ENCODE measurements at places on chromosomes 12 and 14.

DNA sequence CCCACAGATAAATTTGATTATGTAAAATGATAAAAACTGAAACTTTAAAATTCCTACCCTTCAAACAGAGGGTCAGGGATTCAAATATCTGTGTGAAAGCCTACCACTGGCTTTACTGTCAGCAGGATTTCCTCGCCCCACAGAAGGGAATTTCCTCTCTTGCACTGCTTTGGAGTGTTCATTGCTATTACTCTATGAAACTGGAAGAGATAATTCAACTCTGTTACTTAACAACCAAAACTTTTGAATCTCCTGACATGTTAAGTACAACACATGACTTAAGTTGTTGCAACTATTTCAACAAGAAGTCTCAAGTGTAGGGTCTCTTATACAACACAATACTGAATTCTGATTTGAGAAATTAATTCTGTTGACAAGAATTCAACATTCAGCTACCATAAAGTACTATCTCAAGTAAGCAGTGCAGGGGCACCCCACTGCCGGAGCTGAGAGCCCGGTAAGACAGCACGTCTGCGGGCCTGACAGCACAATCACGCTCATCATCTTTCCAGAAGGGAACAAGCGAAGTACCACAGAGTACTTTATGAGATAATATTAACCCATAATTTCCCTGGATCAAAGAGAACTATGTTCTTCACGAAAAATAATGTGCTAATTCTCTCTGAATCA, 22.9 kb downstream of the DICER1 start:
- DNase-seq: no peak

DNA sequence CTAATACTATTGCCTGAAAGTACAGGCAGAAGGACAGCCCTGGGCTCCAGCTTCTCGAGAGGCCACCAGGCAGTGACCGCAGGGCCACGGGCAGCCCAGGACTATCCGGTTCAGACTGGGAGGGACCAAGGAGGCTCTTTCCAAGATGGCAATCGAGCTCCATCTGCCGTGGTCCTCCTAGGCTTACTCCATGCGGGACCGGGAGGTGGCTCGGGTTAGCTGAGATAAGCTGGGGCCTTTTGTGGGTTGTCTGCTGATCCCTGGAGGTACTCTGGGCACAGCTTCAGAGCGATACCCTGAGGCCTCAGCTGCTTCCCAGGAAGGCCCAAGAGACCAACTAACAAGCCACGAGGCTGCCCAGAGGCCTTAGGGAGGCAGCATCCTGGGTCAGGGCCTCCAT, 33.1 kb downstream of the SNRNP35 start:
- no peak for DNase-seq

GRCh38 chr12:23066095-23066494, 441.1 kb downstream of the ETNK1 start:
- no peak for DNase-seq

- no peak for DNase-seq
Observed at GRCh38 chr12:113838896-113839295, 127.2 kb downstream of the RBM19 start.
